ENCODE measurements at places on chromosomes 1 and 21.

- no peak for DNase-seq
Observed at GRCh38 chr1:93597709-93598108, 83.9 kb downstream of the BCAR3 start.

DNA sequence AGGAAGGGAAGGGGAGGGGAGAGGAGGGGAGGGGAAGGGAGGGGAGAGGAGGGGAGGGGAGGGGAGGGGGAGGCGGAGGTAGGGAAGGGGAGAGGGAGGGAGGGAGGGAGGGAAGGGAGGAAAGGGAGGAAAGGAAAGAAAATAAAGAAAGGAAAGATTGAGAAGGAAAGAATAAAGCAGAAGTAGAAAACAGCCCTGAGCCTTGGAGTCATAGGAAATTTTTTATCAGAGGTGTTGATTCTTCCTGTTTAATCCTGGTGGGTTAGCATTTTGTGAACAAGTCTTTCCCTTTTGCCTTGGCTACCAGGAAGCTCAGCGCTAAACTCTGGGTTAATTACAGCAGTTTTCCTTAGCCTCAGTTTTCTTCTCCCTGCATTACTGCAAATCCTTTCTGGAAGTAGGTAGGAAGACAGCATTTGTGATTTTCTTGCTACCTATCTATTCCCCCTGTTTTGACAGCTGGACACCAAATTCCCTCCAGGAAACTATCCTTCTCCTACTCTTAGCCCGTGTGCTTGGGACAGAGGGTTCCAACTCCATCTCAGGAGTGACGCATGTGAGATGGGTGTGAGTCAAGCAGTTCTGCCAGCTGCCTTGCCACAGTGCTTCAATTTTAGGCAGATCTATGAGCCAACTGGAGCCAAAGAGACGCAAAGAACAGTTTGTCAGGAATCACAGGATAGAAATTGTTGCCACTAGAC is 26.9 kb downstream of the TOMM20 start:
- no peak for DNase-seq

- DNase-seq, result no peak
Observed at GRCh38 chr1:192807211-192808162, 1.4 kb upstream of the RGS2 start.

GRCh38 chr21:44888581-44889550 is 15.4 kb upstream of the PTTG1IP start:
- DNase-seq, result no peak

GRCh38 chr1:91617285-91617765 is 116.7 kb downstream of the CDC7 start:
- DNase-seq, result peak; percentile 67

GRCh38 chr1:200972985-200973742 is 50.4 kb downstream of the KIF21B start:
- no peak for DNase-seq

DNA sequence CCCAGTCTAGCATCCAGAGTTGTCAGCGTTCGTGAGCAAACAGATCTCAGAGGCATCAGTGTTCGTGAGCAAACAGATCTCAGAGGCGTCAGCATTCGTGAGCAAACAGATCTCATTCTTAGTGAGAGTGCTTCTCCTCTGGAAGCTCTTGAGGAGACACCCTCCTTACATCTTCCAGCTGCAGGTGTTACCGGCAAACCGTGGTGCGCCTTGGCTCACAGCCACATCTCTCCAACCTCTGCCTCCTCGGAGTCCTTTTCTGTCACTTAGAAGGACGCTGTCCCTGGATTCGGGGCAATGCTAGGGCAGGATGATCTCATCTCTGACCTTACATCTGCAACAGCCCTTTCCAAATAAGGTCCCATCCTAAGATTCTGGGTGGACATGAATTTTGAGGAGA is 14.6 kb upstream of the UMODL1 start:
- no peak for DNase-seq

DNA sequence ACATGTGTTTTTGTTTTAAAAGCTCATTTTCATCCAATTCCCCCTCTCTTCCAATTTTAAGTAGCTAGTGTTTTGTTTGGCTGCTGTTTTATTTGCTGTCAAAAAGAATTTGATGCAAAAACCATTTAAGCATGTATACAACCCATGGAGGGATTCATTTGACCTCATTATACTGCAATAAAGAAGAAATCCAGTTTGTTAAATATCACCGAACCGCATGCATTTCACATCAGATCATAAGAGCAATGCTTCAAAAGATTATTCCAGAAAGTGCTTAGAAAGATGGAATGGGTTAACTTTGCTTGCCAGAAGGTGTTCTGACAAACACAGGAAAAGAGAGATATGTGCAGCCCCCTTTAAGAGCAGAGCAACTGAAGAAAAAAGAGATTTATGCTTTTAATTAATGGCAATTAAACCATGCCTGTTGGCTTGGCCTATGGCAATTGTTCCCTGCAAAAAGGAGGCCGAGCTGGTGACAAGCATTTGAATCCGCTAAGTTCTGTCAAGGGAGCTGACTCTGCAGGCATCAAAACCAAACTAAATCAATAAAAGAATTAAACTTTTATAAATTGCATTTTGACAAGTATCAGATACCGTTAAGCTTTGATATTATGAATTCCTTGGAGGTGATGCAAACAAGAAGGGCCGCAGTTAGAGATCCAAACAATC is 14.4 kb upstream of the BARHL2 start:
- no peak for DNase-seq

DNA sequence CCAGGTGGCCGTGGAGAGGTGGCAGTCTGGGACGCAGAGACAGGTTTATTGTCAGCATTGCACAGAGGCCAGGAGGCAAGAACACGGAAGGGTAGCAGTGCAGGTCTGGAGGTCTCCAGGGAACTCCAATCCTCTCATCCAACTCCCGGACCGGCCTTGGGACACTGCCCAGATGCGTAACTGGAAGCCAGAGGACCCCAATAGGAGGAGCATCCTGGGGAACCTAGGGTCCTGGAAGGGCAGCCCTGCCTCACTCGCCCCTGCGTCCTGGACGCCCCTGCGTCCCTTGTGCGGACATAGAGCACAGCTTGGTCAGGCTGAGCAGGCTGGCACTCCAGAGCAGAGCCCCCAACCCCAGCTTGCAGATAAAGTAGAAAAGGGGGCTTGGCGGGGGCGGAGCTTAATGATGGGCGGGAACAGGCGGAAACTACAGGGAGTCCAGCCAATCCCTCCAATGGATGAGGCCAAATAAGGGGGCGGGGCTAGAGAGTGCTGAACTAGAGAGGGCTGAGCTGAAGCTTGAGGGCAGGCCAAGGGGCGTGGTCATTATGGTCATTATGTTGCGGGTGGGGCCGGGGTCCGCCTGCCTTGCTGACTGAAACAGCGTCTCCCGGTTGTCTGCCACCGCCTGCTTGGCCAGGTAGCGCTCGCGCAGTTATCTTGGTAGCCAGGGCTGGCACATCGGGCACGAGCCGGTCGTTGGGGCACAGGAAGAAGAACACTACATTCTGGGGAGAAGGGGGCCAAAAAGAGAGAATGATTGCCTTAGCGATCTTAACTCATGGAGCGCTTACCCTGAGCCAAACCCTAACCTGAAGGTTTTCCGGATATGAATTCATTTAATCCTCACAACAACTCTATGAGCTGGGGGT is 3.7 kb upstream of the ARHGEF19 start:
- peak; percentile 47 for DNase-seq

- no peak for DNase-seq
Observed at GRCh38 chr1:42723511-42723910, 16.5 kb downstream of the CLDN19 start.

GRCh38 chr1:227299688-227300087 is 18.6 kb downstream of the CDC42BPA start:
- no peak for DNase-seq

DNA sequence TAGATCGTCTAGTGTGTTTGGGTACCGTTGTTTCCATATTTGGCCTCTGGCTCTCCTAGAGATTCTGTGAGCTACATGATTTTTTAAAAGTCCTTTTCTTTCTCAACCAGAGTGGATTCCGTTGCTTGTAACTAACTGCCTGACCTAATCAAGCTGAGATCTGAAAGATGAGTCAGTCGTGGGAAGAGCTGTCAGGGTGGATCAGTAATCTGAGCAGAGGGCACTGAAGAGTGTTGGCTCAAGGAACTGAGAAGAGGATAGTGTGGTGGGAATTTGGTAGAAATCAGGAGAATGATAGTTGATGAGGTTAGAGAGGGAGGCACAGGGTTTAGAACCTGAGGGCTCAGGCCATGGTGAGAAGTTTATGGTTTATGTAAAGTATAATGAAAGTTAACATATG is 52.2 kb downstream of the TRAF5 start:
- no peak for DNase-seq

GRCh38 chr1:36572142-36572715 is 89.5 kb upstream of the CSF3R start:
- no peak for DNase-seq

DNA sequence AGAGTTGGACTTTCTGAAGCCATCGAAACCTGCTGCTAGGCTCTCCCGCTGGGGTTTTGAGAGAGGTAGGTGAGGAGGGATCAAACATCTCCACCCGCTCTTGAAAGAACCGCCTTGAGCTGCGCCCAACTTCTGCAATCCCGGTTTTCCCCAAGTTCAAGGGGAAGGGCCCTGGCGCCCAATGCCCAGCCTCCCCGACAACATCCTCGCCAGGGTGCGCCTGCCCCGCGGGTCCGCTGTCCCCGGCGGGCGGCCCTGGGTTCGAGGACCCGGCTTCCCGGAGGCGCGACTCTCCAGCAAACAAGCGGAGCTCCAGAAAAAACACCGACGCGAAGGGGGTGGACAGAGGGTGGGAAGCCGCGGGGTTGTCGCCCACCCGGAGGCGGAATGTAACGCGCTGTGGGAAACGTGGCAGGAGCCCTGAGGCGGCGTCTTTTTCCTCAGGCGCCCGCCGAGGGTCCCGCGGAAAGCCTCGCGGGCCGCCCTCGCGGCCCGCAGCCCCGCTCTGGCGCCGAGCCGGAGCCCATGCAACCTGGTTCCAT is 607 bp downstream of the BTG3 start:
- peak; percentile 18 for DNase-seq

DNA sequence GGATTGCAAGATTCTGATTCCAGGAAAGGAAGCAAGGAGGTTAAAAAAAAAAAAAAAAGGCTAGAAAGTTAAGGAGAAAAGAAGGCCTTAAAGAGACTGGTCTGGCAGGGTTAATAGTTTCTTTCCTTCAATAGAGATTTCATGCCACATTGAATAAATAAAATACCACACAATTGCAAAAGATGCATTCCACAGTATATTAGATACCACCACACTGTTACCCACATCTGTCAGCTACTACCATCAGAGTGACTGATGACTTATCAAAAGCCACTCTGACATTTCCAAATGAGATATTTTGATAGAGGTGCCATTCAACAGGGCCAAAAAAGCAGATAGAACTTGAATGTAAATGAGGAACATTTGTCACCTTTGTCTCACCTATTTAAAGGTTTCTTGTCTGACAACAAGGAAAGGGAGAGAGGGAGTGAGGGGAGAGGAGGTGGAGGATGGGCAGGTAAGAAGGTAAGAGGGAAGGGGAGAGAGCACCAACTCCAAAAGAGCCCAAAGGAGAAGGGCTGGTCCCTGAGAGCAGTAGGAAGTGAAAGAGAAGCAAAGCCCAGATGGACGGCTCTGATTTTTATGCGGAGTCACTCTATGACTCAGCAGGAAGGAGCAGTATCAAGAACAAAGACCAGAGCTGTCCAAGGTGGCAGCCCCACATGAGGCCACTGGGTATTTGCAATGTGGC is 38.3 kb downstream of the LRRN2 start:
- DNase-seq, result no peak

DNA sequence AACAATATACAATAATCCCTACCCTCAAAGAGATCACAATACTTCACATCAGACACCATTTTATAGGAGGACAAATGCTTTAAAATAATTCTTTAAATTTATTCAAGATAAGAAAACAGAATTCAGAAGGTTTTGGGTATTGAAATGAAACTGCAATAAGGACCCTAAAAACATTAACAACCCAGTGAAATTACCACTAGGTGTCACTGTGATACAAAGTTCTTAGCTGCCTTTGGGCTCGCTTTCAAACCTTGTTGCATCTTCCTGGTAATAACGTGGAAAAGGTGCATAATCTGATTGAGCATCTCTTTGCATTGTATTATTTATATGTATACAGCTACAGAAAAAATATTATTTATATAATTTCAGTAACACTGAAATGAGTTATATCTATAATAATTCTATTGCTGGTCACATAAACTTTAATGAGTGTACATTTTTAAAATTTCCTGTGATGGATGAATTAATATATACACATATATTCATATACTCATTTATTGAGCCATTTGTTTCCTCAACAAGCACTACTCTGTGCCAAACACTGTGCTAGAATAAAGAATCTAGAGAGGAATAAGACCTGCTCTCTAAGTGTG is 185.2 kb downstream of the FAF1 start:
- peak; percentile 14 for DNase-seq

GRCh38 chr1:111281411-111281810 is 9.2 kb upstream of the CHIA start:
- no peak for DNase-seq

DNA sequence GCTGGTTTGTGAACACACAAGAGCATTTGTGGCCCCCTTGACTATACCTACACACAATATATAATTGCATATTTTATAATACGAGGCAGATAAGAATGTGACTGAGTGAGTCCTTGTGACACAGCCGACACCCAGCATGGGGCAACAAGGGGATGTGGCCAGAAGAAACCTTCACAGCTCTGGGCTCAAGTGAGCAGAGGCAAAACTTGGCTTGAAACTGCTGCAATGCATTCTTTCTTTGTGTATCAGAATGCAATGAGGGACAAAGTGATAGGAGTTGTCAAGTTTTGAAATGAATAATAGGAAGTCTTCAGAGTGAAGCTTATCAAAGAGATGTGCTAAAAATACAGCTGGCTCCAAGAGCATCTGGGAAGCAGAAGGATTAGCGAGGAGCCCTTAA is 124.0 kb upstream of the C8B start:
- DNase-seq, result no peak

- no peak for DNase-seq
Observed at GRCh38 chr1:86750076-86750475, 45.7 kb downstream of the SH3GLB1 start.

GRCh38 chr1:98315309-98315708 is 346.2 kb upstream of the SNX7 start:
- no peak for DNase-seq

GRCh38 chr1:7526867-7527732 is 244.0 kb upstream of the VAMP3 start:
- DNase-seq, result no peak

DNA sequence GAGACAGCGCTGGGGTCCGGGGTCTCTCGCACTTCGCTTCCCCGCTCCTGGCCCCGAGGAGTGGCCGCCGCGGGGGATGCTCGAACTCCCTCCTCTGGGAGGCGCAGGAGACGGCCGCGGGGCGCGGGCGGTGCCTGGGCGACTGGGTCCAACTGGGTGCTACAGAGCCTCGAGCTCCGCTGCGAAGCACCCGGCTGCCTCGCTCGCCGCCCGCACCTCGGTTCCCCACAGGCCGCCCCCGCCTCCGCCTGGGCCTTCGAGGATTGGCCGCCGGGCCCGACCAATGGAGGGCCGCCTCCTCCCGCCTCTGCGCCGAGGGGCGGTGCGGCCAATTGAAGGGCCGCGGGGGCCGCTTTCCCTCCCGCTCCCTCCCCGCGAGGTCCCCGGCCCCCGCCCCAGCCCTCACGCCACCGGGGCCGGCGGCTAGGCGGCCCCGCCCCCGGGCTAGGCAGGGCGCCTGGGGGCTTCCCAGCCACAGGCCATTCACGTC is at the start of gene CNN3:
Gene CNN3 (minus strand): TSS at position 196 of the 490 bp plus-strand sequence. CDS start 216 bp downstream, outside the sequence.
- peak; percentile 85 for DNase-seq
